ENCODE measurements at places on chromosomes 3 and 15.
A peak's percentile ranks its signal among the peaks of the same experiment; 100 is the strongest.

- DNase-seq = no peak
Observed at GRCh38 chr3:8835385-8835784, 66.0 kb upstream of the OXTR start.

- DNase-seq = no peak
Observed at GRCh38 chr3:70726096-70726938, 413.9 kb upstream of the MDFIC2 start.

DNA sequence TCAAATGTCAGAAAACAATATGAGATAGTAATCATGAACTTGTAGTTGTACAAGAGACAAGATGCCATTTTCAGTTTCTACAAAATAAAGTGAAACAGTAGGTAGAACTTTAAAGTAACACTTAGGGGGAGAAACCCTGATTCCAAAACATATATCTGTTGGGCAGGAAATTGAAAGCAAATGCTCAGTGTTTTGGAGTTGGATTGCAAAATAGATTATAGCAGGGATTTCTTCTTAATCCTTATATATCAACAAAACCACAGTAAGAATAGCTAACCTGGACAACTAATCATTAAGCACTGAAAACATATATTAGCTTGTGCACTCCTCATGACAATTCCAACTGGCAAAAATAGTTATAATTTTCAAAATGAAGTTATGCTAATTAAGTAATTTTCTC is 46.9 kb downstream of the COMMD2 start:
- DNase-seq = no peak

DNA sequence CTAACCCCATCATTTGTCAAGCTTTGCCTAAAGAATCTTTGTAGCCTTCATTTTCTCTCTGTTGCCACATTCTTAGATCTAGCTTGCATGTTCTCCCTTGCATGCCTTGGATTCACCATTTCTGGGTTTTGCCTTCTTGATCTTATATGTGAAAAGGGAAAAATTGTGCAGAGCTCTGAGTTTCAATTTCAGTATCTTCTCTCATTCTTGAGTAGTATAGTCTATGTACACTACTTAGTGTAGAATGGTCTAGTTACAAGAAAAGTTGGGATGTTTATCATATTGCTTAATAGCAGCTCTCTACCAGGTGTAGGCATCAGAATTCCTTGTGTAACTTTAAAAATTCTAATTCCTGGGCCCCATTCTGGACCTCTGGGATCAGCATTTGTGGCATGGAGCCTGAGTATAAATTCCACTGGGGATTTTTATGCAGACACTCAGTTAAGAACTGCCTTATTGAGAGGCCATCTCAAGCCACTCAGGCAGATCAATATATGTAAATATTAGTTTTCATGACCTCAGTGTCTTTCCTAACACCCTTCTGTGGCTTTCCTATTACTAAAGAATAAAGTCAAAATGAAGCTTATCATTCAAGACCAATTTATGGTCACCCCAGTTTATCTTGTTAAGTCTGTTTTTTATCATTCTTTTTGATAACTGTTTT is 23.4 kb downstream of the GTF2E1 start:
- DNase-seq = no peak

DNA sequence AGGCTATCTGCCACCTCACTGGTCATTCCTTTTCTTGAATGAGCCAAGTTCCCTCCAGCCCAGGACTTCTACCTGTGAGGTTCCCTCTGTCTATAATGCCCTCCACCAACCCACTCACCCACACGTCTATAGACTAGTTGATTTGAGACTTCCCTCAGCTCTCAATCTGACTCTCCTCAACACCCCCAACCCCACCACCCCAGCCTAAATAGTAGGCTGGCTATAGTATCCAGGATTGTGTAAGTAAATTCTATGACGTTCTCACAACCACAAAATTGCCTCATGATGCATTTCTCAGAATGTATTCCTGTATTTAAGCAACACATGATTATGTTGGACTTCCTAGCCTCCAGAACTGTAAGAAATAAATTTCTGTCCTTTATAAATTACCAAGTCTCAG is 2.2 kb downstream of the PLSCR1 start:
- DNase-seq = no peak

GRCh38 chr15:31486906-31487695 is 160.5 kb downstream of the KLF13 start:
- no peak for DNase-seq

DNA sequence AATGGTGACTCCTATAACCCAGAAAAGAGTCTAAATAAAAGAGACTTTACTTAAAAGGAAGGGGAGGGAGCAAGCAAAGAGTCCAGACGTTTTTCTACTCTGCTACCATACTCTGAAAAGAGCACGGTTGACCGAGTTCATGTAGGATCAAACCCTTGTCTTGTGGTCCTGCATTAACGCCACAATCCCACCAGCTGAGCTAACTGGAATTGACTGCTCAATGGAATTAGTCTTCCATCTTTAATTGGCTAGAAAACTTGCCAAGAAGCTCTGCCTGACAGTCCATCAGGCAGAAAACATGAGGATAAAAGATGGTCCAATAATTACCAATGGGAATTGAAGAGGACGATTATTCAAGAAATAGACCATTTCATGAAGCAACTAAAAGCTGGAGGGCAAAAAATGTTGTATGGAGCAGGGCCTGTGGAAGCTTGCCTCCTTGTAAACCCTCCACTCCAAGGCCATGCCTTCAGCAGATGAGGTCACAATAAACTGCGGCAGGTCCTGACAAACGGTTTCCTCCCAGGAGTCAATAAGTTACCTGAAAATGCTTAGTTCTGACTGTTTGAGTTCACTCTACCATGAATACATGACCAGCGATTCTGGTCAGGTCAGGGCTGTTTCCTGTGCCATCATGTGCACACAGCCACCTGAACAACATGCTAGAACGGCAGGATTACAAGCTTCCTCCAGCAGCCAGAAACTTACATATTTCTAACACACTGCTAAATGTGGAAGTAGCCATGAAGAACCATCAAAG is 35.6 kb upstream of the ARHGEF3 start:
- DNase-seq = no peak

- no peak for DNase-seq
Observed at GRCh38 chr3:28994161-28994905, 286.5 kb upstream of the RBMS3 start.

DNA sequence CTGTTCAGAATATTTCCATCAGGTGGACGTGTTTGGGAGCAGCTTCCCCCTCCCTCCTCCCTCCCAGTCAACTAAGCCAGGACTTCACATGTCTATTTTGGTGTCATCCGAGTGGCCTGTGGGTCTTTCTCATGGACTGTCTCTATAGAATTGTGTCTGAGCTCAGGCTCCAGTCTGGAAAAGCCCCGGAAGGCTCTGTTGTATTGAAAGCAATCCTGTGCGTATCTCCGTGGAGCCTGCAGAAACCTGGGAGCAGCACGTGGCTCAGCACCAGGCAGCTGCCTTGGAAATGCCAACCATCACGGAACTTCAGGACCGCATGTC is 25.2 kb downstream of the COLQ start:
- no peak for DNase-seq

DNA sequence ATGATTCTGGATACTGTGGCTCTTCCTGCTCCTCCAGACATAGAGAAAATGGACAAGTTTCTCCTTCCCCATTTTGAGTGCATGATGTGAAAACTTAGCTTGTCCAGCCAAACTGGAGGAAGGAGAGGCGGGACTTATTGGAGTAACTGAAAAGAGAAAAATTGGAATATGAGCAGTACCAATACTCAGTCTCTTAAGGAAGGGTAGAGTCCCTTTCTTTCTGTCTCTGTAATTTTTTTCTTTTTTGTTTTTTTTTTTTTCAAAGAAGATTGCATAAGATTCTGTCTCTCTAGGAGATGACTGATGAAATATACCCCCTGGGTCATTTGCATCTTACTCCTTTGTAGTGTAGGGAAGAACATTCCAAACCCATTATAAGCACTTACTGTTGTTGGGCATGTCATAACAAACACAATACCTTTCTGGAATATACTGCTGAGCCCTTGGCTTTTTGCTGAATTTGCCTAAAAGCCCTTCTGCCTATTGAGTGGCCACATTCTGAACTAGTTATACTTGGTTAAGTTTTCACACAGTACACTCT is 498.1 kb upstream of the TPRG1 start:
- DNase-seq = no peak

DNA sequence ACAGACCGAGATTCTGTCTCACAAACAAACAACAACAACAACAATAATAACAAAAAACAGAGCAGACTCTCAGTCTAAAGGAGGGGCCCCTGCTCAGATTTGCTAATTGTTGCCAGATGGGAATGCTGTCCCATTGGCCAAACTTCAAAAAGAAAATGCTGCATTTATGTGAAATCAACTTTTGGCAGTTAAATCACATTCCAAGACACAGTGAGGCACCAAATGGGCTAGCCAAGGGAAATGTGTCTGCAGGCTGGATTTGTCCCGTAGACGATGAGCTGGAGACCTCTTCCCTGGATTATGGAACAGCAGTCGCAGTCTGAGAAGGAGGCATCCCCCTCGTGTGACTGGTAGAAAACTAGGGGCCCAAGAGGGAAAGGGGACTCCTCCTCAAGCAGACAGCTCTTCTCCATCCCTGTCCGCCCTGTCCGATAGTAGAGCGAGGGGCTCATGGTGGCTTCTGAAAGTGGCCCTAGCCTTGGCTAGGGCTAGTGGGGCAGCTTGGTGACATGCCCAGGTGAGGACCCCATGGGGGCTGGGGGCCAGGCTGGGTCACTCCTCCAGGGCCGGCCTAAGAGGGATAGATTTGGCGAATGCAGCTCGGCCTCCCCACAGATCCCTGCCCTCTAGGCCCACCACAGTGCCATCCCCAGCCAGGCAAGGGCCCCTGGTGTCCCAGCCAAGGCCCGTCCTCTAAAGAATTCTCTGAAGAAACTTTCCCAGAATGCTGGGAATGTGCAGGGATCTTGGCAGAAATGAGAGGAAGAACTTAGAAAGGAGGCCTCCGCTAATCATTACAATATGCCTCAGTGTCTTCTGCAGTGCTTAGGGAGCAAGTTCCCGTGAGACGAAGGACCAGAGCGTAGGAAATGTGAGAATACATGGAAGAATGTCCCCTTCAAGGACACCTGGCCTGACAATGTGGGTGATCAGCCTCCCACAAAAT is 2.0 kb downstream of the SLC22A14 start:
- DNase-seq = no peak

DNA sequence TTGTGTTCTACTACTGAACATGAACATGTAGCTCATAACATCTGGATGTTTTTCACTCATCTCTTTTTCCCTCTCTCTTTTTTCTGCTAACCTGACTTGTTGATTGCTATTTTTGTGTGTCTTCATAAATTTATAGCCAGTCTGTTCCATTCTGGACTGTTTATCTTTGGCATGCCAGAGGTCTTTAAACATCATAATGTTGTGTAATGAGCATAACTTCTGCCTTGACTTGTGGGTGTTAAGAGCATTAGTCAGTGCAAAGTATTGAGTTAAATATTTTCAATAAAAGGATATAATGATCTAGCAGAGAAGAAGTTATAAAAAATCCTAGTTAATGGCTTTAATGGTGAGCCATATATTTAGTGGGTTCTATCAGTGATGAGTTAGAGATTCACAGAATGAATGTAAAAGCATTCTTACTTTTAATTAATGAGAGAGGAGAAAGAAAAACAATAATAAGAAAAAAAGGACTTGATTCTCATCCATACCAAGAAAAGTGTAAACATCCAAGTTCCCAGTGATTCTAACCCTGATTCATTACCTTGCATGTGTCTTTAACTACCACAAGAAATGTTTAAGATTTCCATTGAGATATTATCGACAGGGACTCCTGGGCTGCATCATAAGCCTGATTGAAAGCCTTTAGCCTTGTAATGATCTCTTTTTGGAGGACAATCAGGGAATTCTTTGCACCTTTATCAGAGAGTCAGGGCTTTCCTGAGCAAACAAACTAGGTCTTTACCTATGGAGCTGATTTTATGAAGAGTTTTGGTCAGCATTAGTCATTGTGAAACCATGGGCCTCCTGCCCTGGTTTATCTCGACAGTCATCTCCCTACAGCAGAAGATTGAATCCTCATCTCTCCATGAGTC is 22.9 kb downstream of the MITF start:
- DNase-seq = no peak

DNA sequence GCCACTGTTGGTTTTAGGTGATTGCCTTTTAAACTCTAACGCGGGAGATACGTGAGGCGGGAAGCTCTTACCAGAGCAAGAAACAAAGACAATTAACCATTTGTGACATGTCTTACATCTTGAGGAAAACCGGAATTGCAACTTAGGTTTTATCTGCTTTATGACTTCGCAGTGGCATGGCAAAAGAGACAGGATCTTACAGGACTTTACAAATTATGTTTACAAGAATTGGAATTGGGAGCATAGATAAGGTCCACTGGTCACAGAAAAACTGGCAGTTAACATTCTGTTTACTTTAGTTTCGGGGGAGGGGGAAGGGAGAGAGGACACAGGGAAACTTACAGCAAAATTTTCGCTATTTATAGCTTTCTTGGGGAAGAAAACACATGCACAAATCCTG is 1119.6 kb downstream of the ZPLD1 start:
- DNase-seq = peak; percentile 34

GRCh38 chr3:188754267-188754666 is 417.5 kb upstream of the TPRG1 start:
- DNase-seq = no peak

DNA sequence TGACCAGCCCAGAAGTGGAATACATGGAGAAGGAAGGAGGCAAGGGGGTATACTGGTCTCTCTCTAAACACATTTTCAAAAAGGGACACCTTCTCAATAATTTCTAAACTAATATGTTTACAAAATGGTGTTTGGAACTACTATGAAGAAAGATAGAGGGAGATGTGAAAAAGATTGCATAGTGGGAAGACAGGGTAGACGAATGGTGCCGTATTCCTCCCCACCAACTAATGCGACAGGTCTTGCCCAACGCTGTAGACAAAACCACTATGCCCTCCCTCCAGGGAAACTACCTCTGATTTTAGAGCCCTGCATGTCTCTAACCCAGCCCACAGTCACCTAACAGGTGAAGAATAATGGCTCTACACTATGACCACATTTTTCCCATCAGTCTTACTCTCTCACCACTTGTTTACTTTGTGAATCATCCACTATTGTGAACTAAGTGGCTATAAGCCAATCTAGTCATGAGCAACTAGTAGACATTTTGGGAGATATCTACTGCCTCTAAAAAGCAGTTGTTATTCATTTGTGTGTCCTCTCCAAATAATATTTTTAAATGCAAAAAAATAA is 108.2 kb upstream of the UBE2E2 start:
- DNase-seq = no peak

DNA sequence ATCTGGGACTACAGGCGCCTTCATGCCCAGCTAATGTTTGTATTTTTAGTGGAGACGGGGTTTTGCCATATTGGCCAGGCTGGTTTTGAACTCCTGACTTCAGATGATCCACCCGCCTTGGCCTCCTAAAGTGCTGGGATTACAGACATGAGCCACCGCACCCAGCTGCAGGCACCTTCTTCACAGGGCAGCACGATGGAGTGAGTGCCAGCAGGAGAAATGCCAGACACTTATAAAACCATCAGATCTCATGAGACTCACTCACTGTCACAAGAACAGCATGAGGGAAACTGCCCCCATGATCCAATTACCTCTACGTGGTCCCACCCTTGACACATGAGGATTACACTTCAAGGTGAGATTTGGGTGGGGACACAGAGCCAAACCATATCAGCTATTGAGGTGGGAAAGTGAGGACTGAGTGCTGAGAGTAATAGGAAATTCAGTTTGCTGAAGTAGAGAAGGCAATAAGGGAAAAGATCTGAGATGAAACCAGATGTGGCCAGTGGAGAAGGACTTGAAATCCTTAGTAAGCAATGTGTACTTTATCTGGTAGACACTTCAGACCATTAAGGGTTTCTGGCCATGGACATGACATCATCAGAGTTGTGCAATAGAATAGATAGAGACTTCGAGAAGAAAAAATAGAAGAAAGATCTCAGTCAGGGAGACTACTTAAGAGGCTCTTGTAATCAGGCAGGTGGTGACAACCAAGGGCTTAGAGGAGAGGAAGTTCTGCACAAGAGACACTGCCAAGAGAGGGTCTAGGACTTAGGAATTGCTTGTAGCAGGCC is 18.1 kb upstream of the ATP13A5 start:
- no peak for DNase-seq

Measured in right kidney (tissue), 9 donors.